ENCODE measurements at places on chromosomes 1 and 21.

DNA sequence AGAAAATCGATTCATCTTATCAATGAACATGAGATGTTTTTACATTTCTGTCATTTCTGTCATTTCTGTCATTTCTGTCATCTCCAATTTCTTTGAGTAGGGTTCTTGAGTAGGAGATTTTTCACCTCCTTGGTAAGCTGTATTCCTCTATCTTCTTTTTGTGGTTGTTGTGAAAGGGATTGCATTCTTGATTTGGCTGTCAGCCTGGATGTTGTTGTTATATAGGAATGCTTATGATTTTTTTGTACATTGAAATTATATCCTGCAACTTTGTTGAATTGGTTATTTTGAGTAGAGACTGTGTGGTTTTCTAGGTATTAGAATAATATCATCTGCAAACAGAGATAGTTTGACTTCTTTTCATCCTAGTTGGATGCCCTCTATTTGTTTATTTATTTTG, 1233.7 kb downstream of the PLA2G4A start:
- no peak for DNase-seq

- no peak for DNase-seq
Observed at GRCh38 chr1:26960625-26960966, 328 bp upstream of the KDF1 start.

GRCh38 chr1:96845464-96845863, 123.9 kb downstream of the PTBP2 start:
- DNase-seq, result no peak

GRCh38 chr1:24535778-24536177, 20.1 kb upstream of the NCMAP start:
- no peak for DNase-seq

GRCh38 chr21:26836528-26836927, 8.7 kb downstream of the ADAMTS1 start:
- DNase-seq, result no peak

GRCh38 chr1:213987422-213987926, 299 bp upstream of the PROX1 start:
- DNase-seq, result no peak

GRCh38 chr1:86155807-86156565, 586 bp downstream of the COL24A1 start:
- DNase-seq, result no peak

DNA sequence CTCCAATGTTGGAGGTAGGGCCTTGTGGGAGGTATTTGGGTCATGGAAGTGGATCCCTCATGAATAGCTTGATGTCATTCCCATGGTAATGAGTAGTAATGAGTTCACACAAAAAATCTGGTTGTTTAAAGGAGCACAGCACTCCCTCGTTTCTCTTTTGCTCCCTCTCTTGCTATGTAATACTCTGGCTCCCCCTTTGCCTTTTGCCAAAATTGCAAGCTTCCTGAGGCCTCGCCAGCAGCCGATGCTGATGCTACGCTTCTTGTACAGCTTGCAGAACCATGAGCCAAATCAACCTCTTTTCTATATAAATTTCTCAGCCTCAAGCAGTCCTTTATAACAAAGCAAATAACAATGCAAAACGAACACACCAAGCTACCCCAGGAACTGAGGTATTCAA, 80.9 kb downstream of the LHX9 start:
- no peak for DNase-seq

DNA sequence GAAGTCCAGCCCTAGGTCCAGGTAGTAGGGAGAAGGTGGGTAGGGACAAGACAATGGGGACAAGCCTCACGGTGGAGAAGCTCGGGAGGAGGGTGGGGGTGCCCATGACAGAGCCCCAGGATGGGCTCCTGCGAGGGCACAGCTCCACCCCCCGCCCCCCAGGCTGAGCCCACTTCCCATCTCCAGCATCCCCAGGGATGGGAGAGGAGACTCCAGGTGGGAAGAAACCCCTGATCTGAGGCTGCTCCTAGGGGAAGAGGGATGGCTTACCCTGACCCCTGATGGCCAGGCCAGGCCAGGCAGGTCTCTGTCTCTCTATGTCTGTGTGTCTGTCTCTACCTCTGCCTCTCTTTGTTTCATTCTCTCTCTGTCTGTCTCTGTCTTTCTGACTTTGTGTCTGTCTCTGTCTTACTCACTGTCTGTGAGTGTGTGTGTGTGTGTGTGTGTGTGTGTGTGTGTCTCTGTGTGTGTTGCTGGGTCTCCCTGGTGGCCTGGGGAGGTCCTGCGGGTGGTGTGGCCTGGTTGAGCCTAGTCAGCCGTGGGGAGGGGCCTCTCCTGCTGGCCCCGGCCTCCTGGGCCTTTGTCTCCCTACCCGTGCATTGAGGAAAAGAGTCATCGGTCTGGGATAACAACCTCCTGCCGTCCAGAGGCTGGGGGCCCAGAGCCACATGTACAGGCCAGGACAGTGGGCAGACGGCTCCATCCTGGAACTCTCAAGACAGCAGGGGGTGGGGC, 45.7 kb downstream of the WNT9A start:
- no peak for DNase-seq

GRCh38 chr1:240970253-240970652, 358.3 kb upstream of the GREM2 start:
- no peak for DNase-seq

GRCh38 chr21:44356636-44357035, 3.2 kb downstream of the TRPM2 start:
- no peak for DNase-seq
